Spinal cord (tissue), 10 donors: ENCODE measurements at places on chromosomes 16 and 17. TPM values are rescaled to one million over a fixed set of nuclear protein-coding genes. Genes with fewer than 3 reads are reported as not detected.

PLD6 gene
- 11.0 TPM for total RNA-seq

GPS1 gene
- 63.4 TPM for total RNA-seq

CCL2 gene
- 37.1 TPM for total RNA-seq

TNK1 gene
- 0.79 TPM for total RNA-seq

DNA sequence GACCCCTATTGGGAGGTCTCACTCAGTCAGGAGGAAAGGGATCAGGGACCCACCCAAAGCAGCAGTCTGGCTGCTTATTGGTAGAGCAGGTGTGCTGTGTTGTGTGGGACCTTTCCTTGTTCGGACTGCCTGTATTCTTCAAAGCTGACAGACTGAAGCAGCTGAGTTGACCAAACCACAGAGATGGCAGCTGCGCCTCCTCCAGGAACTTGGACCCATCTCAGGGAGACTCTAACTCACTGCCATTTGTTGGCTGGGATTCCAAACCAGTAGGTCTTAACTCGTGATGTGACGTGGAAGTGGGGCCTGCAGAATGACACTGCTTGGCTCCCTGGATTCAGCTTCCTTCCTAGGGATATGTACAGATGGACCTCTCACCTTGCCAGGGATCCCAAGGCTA, 9.6 kb upstream of the UQCRC2 start:
- DNase-seq = no peak

DNA sequence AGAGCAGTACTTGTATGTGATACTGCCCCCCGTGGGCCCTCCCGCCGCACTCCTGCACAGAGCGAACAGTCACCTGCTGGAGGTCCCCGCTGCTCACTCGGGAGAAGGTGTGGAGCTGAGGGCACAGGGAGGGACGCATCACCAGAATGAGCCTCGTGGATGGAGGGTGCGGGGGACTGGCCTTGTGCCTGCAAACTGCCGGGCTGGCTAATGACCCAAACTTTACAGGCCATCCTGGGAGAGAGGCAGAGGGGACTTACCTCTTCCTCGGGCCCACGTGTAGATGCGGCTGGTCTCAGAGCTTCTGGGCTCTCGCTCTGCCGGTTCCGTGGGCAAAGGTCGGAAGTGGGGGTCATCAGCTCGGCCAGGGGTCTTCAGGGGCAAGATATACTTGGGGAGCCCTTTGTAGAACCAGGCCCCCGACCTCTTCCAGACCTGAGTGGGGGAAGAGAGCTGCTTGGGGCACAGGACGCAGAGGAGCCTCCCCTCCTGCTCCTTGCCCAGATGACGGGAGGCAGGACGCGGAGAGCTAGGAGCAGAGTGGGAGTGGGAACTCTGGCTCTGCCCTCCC, 65.5 kb upstream of the DOC2B start:
- no peak for DNase-seq

- DNase-seq = no peak
Measured at GRCh38 chr16:65285128-65286048, 163.5 kb upstream of the CDH11 start.

- DNase-seq = no peak
Measured at GRCh38 chr17:75776386-75777295, 8.0 kb upstream of the UNK start.

GRCh38 chr17:77045441-77046041, 95.2 kb upstream of the SEC14L1 start:
- DNase-seq = no peak

GRCh38 chr17:45809499-45809898, 25.4 kb downstream of the CRHR1 start:
- no peak for DNase-seq

DNA sequence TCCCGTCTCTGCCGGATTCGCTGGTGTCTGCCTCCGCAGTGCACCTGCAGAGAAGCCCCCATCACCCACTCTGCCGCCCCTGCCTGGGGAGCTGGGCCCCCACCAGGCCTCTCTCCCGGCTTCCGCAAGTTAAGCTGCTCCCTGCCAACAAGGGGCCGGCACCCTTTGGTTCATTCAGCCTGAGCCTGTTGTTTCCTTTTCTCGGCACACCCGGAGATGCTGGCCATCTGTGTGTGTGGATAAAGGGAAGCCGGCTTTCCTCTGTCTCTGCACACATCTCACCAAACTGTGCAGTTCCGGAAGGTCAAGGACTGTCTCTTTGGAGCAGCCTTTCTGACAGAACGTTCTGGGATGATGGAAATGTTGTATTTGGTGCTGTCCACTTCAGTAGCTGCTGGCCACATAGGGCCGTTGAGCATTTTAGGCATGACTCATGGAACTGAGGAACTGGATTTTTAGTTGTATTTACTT, 6.8 kb downstream of the MAPK8IP3 start:
- no peak for DNase-seq

DNA sequence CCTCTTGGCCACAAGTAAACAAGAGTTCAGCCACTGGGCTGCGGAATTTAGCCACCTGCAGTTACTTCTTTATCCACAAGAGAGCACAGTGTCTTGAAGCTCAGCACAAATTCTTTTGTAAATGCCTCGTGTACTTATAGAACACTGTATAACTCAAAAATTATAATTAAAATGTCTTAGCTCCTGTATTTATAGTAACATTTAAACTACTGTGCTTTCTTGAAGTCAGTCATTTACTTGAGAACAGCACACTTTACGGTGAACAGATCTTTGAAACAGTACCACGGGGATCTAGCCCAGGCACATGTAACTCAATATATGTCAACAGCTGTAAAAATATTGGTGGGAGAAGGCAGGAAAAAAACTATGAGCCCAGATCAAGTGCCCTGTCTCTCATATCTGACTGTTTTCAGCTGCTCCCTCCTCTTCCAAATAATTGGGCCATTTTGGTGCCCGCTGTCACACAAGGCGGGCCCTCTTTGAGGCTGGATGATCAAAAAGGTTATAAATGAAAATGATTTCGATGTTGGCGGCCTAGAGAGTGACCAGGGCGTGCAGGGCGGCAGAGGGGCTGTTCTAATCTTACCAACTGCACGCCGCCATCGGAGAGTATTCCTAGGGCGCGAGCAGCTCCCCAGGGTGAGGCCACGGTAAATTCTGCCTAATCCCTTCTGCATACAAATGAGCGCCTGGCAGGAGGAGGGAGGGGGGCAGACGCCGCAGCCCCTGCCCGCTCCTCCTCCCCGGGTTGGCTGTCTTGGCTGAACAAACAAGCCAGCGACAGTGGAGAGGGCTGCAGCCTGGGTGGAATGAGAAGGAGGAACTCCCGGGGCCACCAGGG, 183.2 kb downstream of the C16orf78 start:
- DNase-seq = no peak

DNA sequence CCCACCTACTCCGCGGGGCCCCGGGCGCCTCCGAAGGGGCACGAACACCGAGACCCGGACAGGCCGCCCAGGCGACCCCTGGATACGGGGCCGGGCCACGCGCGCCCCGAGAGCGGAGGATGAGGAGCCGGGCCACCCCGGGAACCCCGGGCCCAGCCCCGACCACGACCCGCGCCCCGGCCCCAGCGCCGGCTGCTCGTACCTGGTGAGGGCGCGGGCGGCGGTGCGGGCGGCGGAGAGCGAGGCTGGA, 192 bp downstream of the FASN start:
- DNase-seq = no peak

- DNase-seq = no peak
Measured at GRCh38 chr17:16969931-16970906, 1.7 kb downstream of the TNFRSF13B start.

DNA sequence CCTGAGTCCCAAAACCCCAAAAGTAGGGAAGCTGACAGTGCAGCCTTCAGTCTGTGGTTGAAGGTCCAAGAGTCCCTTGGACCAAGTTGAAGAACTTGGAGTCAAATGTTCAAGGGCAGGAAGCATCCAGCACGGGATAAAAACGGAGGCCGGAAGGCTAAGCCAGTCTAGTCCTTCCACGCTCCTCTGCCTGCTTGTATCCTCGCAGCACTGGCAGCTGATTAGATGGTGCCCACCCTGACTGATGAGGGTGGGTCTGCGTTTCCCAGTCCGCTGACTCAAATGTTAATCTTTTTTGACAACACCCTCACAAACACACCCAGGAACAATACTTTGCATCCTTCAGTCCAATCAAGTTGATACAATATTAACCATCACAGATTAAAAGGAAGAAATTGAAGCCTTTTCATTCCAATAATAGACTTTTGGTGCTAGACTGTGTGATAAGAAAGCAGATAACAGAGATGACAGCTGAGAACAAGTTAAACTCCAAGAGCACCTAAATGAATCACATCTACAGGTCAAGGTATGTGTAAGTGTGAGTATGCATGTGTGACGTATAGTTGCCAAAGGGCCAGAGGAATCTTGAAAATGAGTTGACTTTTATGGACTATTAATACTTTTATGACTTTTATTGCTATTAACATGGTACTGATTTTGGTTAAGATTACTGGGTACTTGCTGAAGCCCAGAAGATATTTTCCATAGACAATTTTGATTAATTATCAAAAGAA, 933.5 kb upstream of the SOX9 start:
- no peak for DNase-seq

- DNase-seq = peak; percentile 38
Measured at GRCh38 chr16:6331770-6332169, 1000.9 kb upstream of the RBFOX1 start.

GRCh38 chr16:19696961-19697360, 21.1 kb downstream of the KNOP1 start:
- DNase-seq = no peak

DNA sequence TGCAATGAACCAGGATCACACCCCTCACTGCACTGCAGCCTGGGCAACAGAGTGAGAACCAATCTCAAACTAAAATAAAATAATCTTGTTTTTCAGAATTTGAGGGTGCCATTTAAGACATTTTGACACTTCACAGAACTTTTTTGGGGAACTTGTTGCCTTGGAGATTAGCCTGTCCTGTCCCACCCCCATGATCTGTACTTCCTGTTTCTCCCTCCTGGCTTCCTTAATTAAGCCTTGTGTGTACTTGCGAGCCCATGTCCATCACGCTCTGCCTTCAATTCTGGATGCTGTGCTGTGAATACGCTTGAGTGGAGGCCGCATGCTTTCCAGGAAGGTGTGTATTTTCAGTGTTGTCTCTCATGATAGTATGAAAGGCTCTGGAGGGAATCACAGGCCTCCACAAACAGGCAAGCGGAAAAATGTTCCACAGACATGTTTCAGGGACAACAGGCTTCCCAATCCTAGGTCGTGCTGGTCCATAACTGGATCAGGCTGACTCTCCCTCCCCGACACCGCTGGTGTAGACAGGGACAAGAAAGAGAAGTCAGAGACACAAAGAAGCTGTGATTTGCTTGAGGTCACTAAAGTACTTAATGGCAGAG, 56.9 kb downstream of the NOS2 start:
- DNase-seq = no peak

DNA sequence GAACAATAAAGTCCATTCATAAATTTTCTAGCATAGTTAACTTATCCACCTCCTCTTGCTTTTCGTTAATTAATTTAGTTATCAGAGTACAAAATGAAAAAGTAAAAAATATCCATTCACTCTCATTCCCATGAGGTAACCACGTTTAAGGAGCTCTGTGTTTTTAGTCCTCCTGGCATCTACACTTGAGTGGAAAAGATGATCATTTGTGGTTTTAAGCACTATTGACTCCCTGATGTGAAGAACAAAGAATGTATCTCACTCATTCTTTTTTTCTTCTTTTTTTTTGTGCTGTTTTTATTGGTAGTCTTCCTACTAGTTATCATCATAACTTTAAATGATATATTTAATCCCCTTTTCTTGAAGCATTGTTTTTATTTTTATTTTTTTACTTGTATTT, 26.1 kb downstream of the QPRT start:
- no peak for DNase-seq

DNA sequence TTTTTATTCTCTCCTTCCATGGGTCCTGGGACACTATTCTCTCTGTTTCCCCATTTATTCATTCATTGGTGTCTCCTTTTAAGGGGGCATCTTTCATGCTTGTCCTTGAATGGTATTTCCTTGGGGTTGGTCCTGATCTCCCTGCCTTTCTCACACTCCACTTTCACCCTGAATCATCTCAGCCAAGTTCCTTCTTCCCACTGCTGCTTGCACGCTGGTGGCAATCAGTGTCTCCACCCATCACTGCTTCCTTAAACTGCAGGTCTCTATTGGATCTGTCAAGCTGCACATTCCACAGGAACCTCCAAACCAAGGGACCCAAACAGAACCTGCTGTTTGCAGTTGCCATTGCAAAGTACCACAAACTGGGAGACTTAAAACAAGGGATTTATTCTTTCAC, 89.3 kb upstream of the SDK2 start:
- no peak for DNase-seq
